ENCODE measurements at places on chromosomes 3 and 15.

GRCh38 chr15:72184165-72184811 is 13.3 kb downstream of the GRAMD2A start:
- DNase-seq, result no peak

- no peak for DNase-seq
Observed at GRCh38 chr3:139524841-139525636, 14.5 kb downstream of the RBP1 start.

- DNase-seq, result peak; percentile 59
Observed at GRCh38 chr3:32569540-32570420, 878 bp downstream of the DYNC1LI1 start.

DNA sequence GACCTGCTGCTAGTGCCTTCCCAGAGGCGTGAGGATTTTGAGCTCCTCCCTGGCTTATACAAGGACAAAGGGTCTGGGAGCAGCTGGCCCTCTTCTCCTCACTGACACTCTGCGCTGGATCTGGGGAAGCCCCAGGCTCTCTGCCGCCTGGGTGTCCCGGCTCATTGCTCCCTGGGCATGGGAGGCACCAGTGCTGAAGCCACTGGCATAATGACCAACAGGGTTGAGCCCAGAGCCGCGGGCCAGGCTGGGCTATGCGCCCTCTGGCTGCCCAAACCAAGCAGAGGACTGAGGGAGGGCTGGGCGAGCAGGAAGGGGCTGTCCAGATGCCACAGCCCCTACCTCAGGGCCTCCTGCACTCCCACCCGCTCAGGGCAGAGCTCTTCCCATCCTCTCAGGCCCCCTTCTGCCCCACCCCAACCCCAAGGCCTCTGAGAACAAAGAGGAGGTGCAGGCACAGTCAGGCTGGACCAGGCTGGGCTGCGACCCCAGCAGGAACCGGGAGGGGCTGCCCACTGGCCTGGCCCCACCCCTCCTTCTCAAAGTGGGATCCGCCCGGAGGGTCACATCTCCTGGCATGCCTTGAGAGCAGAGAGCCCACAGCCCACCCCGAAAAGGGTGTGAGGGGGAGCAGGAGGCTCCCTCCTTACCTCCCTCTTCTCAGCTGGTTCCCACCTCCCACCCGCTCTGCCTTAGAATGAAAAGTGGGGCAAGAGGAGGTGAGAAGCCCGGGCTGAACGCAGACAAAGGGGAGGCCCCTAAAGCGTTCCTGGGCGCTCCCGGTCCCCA is 1.6 kb downstream of the LINGO1 start:
- no peak for DNase-seq

DNA sequence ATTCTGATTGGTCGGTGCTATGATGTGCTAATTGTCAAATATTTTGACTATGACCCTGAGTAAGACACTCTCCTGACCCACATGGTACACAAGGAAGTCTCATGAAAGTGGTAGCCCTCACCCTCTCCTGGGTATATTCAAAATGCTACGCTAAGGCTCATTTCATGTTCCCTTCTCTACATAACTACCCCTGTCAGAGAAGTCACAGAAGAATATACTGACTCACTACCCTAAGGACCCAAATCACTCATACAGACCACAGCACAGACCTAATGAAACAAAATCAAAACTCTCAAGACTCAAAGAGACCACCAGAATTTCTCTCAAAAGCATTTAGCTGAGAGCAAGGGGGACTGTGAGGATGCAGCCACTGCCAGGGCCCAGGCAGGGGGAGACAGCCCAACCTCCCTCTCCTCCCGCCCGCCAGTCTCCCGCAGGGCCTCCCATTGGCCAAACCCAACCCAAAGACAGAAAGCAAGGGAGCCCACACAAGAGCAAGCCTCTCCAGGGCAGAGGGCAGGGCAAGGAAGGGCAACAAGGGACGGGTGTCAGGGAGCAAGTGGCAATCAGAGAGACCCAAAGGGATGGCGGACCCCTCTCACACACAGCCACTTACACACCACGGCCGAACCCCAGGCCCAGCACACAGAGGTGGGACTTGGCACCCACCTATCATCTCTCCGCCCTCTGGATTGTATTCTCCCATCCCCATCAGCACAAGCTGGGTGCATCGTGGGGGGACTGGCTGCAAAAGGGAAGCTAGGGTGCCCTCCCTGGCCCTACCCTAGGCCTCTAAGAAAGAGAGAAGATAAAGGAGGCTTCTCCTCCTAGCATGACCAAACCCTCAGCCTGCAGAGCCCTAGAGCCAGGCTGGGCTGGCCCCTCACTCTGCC is 41.6 kb downstream of the MEGF11 start:
- no peak for DNase-seq

Data from HL-60 (cell line).